ENCODE measurements at places on chromosomes 1 and 21.

DNA sequence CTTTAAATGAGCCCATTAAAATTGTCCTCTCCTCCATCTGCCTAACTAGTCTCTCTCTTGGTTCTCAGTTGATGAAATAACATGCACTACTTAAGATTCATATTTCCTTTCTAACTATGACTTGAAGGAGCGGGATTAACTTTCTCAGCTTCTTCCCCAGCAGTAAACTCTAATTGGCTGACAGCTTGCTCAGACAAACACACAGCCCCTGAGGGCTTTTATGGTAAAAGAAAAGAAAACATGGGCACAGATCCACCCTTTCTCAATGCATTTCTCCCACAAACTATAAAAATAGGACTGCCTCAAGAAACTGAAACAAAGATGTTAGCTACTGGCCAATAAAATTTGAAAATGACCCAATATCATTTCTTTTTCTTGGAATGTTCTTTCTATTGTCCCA lies 703.1 kb downstream of the ADGRL2 start:
- DNase-seq = no peak

- no peak for DNase-seq
Observed at GRCh38 chr1:101148980-101149379, 87.8 kb upstream of the S1PR1 start.

- DNase-seq = no peak
Observed at GRCh38 chr1:243251539-243251938, 3.5 kb downstream of the CEP170 start.

DNA sequence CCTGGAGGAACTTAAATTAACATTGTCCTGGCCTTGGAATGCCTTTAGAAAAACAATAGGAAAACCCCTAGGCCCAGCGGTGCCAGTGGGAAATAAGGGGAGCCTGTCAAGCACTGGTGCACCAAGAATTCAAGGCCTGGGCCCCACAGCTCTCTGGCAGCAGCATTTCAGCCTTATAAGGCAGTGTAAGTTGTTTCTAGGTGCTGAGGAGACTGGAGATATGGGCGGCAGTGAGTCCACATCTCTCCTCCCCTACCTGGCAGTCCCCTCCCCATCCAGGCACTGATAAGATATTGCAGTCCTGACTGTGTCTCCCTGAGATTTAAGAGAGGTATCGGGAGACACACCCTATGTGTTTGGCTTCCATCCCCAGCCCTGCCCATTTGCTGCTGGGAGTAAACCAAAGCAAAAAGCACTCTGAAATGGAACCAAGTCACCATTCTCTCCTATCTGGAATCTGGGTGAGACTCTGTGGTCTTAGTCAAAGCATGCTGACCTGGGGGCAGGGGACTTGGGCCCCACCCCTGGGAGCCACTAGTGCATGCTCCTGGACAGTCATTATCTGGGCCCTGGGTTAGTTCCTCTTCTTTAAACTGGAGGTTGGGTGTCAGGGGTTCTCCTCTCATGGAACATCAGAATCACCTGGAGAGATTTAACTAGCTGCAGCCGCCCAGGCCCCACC lies 30.5 kb downstream of the DEGS1 start:
- no peak for DNase-seq

DNA sequence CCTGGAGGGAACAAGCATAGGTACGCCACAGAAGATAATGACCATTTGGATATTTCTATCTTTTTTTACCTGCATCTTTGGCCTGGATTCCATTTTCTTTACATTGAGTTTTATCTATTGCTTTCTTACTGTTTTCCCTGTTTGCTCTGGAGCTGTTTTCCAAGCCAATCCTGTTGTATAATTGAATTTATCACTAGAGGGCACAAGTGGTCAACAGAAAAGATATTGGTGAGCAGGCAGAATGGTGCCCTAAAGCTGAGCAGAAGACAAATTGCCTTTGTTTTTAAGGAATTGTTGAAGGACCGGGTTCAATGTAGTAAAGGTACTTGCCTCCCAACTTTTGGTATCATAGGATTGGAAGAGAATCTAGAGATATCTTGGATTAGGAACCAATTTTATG lies 152.8 kb downstream of the PPP1R12B start:
- peak; percentile 3 for DNase-seq

DNA sequence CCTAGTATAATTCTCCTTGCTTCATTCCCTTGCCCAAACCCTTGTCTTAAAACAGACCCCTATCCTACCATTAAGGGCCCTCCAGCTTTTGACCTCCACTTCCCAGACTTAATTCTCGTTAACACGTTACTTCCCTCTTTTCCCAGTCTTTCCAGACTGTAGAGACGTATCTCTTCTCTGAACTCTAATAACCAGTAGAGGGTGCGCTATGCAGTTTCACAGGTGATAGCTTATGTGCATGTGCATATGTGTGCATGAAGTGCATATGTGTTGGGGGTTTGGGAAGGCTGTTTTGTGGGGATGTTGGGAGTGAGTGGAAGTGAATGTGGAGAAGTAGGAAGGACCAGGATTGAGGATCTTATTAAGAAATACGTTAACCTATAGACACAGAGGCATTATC lies 78.1 kb upstream of the CCDC190 start:
- DNase-seq = no peak
